ENCODE measurements at places on chromosomes 3 and 15.

- no peak for DNase-seq
These were observed 50.5 kb upstream of the UBP1 start for GRCh38 chr3:33490641-33491241.

- no peak for DNase-seq
These were observed 335.6 kb downstream of the NLGN1 start for GRCh38 chr3:173733029-173733652.

DNA sequence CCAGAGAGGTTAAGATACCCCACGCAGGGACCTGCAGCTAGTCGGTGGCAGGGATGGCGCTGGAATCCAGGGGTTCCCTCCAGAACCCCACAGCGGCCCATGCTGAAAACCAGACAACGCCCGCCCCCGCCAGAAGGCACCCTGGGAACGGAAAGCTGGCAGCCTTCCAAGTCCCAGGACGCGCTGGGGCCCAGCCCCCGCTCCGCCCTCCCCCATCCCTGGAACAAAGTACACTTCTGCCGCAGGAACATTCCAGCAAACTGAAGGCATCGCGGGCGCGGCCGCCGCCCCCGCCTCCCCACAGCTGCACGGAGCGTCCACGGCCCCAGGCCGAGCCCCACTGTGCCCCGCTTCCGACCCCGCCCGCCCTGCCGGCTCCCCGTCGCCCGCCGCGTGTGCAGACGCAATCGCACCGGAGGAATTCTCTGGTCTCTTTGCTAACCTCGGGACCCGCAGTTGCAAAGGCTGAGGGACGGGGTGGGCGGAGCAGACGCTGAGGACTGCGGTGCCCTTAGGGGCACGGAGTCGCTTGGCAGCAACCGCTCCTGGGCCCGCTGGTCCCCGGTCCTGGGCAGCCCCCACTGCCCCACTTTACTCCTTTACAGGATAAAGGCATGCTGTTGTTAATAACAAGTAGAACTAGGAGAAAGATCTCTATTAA lies 44.8 kb upstream of the RNU6-1 start:
- no peak for DNase-seq

GRCh38 chr3:89692601-89693000 lies 585.2 kb downstream of the EPHA3 start:
- no peak for DNase-seq

- DNase-seq = no peak
These were observed 19.1 kb upstream of the MAGEF1 start for GRCh38 chr3:184730924-184731323.

- no peak for DNase-seq
These were observed 180.9 kb upstream of the ROPN1 start for GRCh38 chr3:124172816-124173215.

DNA sequence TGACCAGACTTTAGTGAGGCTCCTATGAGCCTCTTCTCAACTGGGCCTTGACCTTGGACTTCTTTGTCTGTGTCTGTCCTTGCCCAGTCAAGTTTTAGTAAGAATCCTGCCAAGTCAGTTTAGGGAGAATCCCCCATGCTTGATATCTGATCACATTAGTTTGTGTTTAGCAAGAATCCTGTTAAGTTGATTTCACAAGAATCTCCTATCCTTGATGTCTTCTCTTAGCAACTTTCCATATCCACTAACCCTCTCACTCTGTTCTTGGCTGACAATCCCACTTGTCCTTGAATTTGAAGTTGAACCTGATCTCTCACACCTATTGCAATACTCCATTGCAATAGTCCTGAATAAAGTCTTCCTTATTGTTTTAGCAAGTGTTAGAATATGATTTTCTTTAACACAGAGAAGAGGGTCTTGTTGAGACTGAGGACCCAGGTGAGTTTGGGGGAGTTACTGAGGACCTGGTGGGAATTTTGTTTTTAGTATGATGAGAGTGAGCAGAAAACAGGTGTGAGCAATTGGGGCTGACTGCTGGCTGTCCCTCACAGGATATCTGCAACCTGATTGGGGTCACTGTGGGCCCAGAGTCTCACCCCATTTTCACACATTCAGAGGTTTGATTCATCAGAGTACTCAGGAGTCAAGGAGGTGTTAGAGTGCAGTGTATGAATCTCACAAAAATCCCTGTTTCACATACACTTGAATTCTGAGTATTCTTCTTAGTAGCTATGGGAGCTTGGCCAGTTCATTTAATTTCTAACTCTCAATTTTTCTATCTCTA lies 39.9 kb upstream of the TNFAIP8L3 start:
- DNase-seq = no peak

DNA sequence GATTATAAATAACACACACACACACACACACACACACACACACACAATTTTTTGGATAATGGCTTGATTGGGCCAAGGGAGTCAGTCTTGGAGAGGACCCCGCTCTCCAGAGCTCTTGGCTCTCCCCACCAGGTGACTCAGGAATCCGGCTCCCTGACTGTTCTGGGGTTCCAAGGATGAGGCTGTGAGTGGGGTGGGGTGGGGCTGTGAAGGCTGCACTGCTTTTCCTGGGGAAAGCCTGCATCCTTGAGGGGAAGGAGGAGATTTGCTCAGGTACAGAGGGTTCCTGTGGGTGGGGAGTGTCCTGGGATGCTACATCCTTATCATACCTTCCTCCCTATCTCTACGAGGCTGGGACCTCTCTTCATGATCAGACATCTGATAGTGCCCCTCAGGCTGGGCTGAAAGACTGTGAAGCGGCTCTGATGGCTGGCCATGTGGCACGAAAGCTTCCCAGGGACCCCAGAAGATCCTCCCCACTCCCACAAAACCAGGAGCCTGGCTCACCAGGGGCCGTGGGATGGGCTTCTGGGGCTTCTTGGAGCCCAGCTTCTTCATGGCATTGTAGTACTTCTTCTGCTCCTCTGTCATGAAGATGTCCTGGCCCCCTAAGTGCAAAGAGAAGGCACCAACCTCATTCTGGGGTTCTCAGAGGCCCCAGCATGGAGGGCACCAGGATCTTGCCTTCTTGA lies 59.2 kb downstream of the EXOG start:
- DNase-seq = no peak

DNA sequence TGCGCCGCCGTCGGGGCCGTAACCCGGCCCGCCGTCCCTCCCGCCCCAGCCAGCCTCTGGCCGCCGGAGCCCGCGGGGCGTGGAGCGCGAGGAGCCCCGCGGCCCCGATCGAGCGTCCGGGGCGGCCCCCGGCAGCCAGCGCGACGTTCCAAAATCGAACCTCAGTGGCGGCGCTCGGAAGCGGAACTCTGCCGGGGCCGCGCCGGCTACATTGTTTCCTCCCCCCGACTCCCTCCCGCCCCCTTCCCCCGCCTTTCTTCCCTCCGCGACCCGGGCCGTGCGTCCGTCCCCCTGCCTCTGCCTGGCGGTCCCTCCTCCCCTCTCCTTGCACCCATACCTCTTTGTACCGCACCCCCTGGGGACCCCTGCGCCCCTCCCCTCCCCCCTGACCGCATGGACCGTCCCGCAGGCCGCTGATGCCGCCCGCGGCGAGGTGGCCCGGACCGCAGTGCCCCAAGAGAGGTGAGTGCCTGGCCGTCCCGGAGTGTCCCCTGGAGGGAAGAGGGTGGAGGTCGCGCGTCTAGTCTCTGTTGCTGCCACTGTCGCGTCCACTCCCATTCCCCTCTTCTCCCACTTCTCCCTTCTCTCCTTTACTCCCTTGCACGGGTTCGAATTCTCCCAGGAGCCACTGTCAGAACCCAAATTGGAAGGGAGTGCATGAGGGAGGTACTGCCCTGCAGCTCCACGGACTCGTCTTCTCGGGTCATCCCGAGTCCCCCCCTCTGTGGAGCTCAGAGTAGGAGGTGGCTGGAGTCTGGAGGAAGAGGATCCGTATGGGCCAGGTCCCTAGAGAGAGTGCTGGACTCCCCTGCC lies 585 bp downstream of the CSK start:
- DNase-seq = no peak

DNA sequence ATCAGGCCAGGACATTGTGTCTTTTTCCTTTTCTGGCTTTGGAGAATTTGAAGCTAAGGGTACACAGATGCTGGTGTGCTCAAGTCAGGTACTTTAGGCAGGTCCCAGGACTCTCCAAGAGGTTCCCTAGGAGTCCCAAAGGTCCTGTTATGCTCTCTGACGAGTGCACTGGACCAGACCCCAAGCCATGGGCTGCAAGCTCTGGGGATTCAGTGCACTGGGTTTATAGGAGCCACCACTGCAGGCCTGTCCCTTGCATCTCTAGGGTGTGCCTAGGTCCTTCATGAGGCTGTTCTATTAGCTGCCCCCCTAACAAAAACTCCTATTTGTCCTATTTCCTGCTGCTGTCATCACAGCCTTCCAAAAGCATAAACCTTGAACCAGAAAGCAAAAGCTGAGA lies 31.9 kb upstream of the BFSP2 start:
- DNase-seq = no peak

DNA sequence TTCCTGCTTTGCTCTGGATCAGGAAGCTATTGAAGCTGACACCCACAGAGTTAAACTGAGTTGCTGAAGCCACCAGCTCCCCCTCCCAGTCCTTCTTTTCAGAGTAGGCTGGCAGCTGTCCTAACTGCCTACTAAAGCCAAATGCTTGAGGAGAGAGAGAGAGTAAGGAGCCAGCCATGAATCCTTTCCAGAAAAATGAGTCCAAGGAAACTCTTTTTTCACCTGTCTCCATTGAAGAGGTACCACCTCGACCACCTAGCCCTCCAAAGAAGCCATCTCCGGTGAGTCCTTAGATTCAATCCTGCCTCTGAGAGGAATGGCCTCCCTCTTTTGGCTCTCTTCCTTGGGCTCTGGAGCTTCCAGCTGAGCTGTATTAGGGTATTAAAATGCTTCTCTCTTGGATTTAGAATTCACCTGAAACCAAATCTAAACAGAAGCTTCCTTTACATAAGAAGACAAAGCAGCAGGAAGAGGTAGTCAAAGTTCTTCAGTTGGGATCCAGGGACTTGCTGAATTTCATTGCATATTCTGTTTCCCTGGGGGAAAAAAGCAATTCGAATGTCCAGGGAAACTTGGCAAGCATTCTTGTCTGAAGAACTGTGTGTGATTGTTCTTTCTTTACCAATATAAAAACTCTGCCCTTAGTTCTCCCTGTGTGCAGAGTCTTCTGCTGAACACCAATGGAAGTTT lies at the start of gene SLC15A2:
SLC15A2 (plus strand) TSS at position 101 of the 690 bp plus-strand sequence; CDS start at position 177, 76 bp downstream.
- DNase-seq = no peak

DNA sequence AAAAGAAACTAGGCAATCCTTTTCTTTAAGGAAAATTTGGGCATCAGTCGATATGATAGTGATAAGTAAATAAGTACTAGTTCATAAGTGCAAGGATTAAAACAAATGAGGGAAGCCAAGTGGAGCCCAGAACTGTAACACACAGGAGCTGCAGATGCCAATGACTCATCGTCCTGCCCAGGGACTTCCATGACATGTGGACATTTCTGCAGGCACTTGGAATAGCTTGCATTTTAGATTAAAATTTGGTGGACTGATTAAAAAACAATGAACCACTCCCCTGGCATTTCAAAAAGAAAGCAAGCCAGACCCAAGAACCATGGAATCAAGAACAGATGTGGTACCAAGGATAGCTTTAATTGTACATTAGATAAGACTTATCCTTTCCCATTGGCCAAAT lies 2.9 kb downstream of the SAMD7 start:
- no peak for DNase-seq

- no peak for DNase-seq
These were observed 96.4 kb downstream of the NSUN3 start for GRCh38 chr3:94159062-94159828.

DNA sequence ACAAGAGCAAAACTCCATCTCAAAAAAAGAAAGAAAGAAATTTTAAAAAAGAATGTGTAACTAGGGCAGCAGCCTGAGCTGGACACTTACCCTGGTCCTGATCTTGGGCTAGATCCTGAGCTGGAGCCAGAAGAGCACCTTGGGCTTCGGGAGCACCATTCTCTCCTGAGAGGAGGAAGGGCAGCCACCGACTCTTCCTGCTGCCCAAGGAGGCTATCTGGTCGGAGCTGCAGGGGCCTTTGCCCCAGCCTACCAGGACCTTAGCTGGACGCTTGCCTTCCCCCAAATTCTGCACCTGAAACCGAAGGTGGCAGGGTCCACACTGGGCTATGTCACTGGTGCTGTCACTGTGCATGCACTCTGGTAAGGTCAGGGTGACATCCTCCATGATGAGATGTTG lies 6.9 kb upstream of the CAMKV start:
- no peak for DNase-seq

DNA sequence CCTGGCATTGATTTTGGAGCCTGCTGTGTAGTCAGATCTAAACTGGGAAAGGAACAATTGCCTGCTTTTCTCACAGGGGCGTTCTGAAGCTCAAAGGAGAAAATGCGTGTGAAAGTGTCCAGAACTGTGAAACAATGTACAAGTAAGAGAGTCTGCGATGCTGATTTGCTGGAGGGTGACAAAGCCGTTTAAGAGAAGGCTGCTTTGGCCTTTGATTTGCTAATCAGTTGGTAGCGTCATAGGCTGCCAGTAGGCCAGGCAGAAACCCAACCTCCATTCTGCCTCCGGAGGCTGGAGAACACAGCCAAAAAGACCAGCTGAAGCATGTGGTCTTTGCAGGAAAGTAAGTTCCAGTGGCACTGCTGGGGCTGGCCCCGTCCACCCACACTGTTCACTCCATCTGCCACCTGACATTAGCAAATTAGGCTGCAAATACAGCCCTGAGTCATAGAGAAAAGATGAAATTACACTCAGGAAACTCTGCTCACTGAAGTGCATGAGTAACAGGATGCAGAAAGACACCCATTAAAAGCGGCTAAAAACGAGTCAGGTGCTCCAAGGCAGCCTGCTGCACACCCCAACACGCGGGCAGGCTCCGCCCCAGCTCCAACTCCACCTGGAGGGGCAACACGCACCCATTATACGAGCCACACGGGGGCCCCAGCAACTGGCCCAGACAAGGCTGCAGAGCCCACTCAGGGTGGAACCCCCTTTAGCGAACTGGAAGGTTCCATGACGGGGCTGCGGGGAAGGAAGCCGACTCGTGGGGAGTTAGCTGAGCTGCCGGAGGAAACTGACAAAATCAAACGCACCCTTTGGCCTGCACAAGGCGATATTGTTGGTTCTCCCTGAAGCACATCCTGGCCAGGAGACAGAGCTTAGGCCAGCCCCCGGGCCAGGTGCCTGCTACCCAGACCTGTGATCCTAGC lies 31.6 kb downstream of the ZDHHC19 start:
- peak; percentile 48 for DNase-seq

DNA sequence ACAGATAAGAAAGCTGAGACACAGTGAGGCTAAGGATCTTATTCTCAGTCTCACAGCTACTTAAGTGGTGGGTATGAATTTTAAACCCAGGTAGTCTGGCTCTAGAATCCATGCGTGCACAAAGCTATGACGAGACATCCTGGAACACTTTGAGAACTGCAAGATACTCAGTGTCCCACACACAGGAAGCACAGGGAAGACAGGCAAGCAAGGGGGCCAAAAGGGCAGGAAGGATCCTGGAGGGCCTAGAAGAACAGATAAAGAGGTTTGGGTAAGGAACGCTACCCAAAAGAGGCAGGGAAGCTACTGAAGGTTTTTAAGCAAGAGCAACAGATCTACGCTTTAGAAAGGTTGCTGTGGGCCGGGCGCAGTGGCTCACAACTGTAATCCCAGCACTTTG lies 99.1 kb upstream of the HES1 start:
- no peak for DNase-seq

Measured in stimulated activated CD8-positive, alpha-beta memory T cell treated with anti-CD3 and anti-CD28 coated beads, Interleukin-15, amount 100 ng/mL, for 24 hours (primary cell).